ENCODE measurements at places on chromosomes 3 and 15.

GRCh38 chr3:15099364-15100098, 583 bp upstream of the RBSN start:
- peaks cover 9% of the 10 kb centered on the region for H3K4me1 ChIP-seq
- no peak for DNase-seq
- peak overlapping the region; percentile 86 for H3K27ac ChIP-seq
- H3K4me3 ChIP-seq: peak overlapping the region; percentile 85
- no peaks in the 10 kb centered on the region for H3K27me3 ChIP-seq
- peaks cover 6% of the 10 kb centered on the region for H3K36me3 ChIP-seq

DNA sequence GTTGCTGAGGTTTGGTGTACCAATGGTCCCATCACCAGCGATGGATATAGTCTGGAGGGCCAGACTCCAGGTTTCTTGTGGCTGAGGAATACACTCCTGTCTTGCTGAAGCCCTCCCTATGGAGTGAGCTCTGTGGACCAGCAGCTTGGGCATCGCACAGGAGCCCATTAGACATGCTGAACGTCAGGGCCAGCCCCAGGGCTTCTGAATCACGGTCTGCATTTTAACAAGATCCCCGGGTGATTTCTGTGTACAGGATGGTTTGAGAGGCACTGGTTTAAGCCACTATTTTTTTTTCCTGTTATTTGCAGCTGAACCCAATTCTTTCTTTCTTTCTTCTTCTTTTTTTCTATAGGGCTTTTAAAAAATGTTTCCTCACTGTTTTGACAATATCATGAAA, 69.5 kb upstream of the XCR1 start:
- H3K27ac ChIP-seq: no peak overlapping the region
- no peak for DNase-seq
- H3K36me3 ChIP-seq: no peaks in the 10 kb centered on the region
- H3K4me3 ChIP-seq: no peak overlapping the region
- peaks cover 6% of the 10 kb centered on the region for H3K4me1 ChIP-seq

DNA sequence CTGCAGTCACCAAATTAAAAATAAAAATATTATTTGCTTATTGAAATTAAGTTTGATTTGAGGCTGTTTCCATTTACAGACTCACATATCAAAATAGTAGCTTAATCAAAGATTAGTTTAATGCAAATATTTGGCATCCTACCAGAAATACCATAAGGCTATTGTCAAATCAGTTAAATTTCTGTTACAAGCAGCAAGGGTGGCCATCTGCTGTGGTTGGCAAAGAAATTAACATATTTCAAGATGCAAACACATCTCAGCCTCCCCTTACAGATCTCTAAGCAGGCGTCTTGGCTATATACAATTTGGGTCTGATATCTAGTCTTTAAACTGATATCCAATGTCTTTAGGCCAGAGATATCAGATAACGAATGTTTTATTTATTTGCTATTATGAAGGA, 83.2 kb upstream of the NEDD4 start:
- H3K4me1 ChIP-seq: no peaks in the 10 kb centered on the region
- 0 out of 2 replicates have a peak, but pooled peaks cover 1% of the 10 kb centered on the region for H3K27me3 ChIP-seq
- DNase-seq: no peak

DNA sequence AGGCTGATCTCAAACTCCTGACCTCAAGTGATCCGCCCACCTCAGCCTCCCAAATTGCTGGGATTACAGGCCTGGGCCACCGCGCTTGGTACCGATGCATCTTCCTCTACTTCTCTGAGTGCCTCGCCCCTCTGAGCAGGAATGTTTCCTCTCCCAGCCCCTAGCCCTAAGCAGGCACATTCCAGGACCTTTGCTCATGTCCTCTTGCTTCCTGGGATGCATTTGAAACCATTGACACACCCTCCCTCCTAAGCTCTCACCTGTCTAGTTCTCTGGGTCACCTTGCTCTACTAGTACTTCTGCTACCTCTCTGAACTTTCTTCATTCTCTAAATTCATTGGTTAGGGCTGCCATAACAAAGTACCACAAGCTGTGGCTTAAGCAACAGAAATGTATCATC, 17.9 kb upstream of the UACA start:
- H3K27ac ChIP-seq: no peak overlapping the region
- peaks cover 20% of the 10 kb centered on the region for H3K4me1 ChIP-seq
- no peaks in the 10 kb centered on the region for H3K27me3 ChIP-seq
- no peak overlapping the region for H3K4me3 ChIP-seq
- H3K36me3 ChIP-seq: no peaks in the 10 kb centered on the region

DNA sequence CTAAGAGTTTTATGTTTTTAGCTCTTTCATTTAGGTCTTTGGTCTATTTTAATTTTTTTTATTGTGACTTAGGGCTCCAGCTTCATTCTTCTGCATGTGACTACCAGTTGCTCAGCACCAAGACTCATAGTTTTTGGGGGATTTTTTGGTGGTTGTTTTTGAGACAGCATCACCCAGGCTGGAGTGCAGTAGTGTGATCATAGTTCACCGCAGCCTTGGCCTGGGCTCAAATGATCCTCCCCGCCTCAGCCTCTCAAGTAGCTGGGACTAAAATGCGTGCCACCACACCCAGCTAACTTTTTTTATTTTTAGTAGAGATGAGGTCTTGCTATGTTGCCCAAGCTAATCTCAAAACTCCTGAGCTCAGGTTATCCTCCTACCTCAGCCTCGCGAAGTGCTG, 19.4 kb downstream of the CDV3 start:
- no peak for DNase-seq
- no peak overlapping the region for H3K4me3 ChIP-seq
- no peak overlapping the region for H3K27ac ChIP-seq
- peaks cover 12% of the 10 kb centered on the region for H3K36me3 ChIP-seq
- peaks cover 2% of the 10 kb centered on the region for H3K4me1 ChIP-seq

- peaks cover 11% of the 10 kb centered on the region for H3K4me1 ChIP-seq
- H3K27ac ChIP-seq: peak overlapping the region; percentile 88
- no peak overlapping the region for H3K4me3 ChIP-seq
- no peaks in the 10 kb centered on the region for H3K36me3 ChIP-seq
- peak; percentile 86 for DNase-seq
These were observed 59.0 kb upstream of the GSK3B start for GRCh38 chr3:120153294-120153693.

DNA sequence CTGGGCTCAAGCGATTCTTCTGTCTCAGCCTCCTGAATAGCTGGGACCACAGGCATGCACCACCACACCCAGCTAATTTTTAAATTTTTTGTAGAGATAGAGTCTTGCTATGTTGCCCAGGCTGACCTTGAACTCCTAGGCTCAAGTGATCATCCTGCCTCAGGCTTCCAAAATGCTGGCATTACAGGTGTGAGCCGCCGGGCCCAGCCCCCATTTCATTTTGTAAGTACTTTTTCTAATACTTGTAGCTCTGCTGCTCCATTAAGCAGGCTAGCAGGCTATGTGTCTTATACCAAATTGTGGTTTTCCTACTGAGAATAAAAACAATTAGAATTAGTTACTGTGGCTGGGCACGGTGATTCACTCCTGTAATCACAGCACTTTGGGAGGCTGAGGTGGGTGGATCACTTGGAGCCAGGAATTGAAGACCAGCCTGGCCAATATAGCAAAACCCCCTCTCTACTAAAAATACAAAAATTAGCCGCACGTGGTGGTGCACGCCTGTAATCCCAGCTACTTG, 22.4 kb downstream of the NIPA1 start:
- H3K36me3 ChIP-seq: peaks cover 2% of the 10 kb centered on the region
- H3K4me1 ChIP-seq: no peaks in the 10 kb centered on the region
- no peak for DNase-seq
- no peak overlapping the region for H3K27ac ChIP-seq
- no peak overlapping the region for H3K4me3 ChIP-seq

All from IMR-90 (cell line).